ENCODE measurements at places on chromosomes 7 and 10.

- DNase-seq, result no peak
Observed at GRCh38 chr7:135539629-135540028, 18.1 kb upstream of the NUP205 start.

GRCh38 chr10:4067931-4068561, 283.0 kb upstream of the KLF6 start:
- no peak for DNase-seq

DNA sequence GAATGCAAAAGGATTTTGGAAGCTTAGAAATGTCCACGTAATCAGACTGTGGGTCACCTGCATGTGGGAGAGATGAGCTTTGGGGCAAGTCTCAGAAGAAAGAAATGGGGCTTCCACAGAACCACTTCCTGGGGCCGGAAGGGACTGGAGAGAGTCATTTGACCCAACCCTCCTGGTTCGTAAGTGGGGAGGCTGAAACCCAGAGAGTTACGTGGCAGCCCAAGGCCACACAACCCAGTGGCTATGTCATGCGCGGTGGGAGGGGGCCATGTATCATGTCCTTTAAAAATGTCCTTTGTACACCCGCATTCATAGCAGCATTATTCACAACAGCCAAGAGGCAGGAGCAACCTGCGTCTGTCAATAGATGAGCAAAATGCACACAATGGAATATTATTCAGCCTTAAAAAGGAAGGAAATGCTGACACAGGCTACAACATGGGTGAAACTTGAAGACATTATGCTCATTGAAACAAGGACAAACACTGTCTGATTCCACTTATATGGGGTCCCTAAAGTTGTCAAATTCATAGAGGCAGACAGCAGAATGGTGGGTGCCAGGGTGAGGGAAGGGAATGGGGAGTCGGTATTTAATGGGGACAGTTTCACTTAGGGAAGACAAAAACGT, 15.1 kb downstream of the CAMK2B start:
- no peak for DNase-seq

DNA sequence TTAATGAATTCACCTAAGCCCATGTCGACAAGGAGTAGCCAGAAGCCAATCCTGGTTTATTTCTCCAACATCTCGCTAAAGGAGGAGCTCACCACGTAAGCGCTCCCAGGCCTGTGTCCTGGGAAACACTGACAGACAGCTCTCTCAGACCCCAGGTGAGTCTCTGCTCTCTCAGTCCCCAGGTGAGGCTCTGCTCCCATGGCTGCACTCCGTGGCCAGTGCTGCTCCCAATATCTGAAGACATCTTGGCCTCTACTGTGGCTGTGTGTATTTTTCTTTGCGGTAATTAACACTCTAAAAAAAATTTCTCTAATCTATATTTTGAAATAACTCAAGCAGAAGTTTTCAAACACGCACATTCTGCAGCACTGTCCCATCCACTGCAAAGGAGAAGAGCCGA, 564.5 kb downstream of the PTPRN2 start:
- DNase-seq, result no peak

GRCh38 chr10:124138195-124138882, 44.9 kb upstream of the CHST15 start:
- no peak for DNase-seq

DNA sequence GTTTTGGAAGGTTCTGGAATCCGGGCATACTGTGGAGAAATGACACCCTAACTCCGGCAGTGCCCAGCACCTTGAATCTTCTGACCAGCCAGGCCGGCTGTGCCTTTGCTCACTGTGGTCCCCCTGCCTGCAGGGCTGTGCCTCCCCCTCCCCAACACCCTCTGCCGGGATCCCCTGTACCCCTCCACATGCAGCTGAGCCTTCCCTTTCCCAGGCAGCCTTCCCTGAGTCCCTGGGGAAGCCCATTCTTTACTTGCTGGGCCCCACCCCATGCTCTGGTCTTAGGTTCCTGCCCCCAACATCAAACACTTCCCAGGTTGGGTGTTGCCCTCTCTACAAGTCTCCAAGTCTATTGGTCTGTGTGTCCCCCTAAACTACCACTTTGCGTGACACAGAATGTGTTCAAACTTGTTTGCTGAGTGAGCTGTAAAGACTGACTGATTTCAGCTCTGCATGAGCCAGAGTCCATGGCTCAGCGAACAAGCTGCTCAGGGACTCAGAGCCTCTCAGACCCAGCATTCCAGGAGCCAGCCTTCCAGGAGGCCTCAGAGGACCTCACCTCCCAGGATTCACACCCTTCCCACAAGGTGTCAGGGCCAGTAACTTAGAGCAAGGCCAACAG, 31.6 kb downstream of the CALML5 start:
- no peak for DNase-seq

DNA sequence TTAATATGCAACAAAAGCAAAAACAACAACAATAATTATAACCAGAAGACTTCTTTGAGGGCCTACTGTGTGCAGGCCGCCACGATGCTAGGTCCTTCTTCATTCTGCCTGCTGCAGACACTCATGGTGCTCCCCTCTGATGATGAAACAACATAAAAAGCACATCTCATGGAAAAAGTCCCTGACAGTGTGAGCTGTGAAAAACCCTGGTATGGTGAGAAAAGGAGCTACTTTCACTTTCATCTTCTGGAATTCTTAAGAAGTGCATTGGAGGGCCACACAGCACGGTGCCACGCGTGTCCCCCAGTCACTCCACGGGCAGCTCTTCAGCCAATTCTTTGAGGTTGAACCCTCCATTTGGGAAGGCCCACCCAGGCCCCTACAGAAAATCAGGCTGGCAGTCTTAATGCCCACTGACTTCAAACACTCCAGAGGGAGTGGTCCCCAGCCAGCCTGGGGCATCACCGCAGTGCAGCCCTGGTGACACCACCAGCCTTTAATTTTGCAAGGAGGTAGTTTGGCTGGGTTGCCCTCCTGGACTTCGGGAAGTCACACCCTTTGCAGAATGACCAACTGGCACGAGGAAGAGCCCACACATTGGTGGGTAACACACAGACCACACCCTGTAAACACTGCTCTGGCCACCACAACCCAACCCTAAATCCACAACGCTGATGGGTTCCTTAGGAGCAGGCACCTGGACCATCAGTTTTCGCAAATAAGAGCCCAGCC, 7.7 kb downstream of the KCNMA1 start:
- no peak for DNase-seq

- no peak for DNase-seq
Observed at GRCh38 chr7:149713061-149713730, 60.2 kb downstream of the ZNF467 start.

DNA sequence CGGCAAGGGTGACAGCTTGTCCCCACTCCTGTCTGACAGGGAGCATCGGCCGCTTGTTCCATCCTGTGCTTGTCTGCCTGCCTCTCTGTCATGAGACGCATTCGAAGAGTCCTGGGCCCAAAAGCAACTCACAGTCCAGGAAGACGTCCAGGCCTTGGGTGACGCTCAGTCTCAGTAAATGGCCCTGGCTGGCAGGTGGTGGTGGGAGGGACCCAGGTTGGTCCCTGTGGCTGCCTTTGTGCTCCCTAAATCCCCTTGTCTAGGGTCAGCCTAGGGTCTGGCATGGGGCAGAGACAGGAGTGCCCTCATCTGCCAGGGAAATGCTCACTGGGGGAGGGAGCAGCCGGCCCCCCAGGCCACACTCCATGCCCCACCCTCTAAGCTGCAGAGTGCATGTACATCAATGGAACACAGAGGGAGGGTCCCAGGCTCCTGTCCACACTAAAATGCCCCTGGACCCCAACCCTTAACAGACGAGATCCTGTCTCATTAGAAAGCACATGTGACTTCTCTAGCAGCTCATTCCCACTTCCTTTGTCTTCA, 295.2 kb upstream of the ZNF32 start:
- no peak for DNase-seq

DNA sequence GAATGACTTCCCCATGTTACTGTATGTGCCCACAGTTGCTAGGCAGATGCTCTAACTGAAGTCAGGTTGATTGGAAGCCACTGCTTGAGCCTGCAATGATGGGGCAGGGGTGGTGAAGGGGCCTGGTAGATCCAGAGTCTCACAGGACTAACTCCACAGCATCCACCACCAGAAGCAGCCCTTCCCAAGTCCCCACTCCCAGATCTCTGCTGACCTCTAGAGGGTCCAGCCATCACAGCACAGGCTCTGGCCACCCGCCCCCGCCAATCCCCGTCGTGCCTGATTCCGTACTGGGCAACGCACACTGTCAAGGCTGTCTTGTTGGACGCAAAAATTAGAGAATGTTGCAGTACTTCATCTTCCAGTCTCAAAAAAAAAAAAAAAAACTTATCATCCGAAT, 136.8 kb upstream of the PDE1C start:
- no peak for DNase-seq

- DNase-seq, result no peak
Observed at GRCh38 chr7:144588559-144589051, 185.1 kb upstream of the NOBOX start.

- no peak for DNase-seq
Observed at GRCh38 chr10:125375210-125375609, 214.8 kb upstream of the CTBP2 start.

- DNase-seq, result no peak
Observed at GRCh38 chr7:55733241-55734140, 129.1 kb downstream of the SEPTIN14 start.

DNA sequence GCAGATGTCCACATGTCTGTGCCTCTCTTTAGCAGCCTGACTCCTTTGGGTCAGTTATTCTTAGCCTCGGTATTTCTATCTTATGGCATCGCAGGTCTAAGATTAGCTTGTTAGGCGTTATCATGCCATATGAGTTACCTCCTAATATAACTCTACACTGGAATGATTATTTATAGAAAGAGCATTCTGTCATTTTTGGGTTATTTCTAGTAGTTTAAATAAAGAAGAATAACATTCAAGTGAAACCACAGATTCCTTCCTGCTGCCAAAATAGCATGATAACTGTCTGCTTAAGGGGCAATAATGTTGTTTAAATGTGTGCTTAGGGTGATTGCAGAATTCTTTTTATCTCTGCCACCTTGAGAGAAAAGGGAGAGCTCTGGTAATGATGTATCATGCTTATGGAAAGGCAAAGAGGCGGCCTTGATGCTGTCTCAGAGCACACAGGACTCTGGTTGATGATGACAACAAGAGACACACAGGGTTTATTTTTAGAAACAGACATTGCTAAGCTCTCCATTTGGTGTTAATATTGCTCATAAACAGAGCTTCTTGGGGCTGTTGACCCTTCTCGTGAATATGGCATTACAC, 10.4 kb downstream of the HDAC9 start:
- DNase-seq, result no peak

DNA sequence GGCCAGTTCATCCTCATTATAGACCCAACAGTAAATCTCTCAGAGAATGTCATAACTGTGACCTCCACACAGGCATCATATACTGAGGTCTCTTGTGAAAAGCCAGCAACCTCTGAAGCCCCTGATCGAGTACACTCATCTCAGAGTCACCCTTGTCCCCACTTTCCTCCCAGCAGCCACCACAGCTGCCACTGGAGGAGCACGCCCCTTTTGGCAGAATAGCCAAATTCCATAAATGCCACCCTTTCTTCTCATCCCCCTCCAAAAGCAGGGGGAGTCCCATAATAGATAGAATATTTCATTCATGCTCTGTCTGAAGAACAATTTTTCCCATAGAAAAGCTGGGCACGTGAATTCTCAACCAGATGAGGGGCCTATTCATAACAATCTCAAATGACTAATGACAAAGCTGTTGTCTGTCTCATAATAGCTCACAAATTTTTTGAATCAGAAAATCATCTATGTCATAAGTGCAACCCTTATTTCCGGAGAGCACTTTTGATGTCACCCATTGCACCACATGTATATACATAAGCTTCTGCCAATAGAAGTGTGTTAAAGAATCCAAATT, 47.4 kb downstream of the SGMS1 start:
- DNase-seq, result no peak

GRCh38 chr10:12541446-12542067, 192.2 kb downstream of the CAMK1D start:
- DNase-seq, result no peak

DNA sequence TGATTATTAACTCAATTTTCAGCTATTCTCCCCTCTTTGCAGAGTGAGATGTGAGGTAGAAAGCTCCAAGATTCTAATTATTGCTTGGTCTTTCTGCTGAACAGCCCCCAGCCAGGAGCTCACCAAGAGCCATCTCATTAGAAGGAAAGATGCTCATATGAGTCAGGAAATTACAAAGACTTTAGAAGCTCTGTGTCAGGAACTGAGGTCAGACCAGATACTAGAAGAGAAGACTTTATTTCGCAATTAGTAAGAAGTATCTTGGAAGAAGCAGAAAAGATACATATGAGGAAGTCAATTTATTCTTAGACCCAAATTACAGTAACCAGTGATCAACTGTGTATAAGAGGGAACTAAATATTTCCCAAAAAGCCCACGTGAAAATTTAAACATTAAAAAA, 626.9 kb downstream of the ZWINT start:
- no peak for DNase-seq

GRCh38 chr10:30282221-30282620, 66.9 kb downstream of the MTPAP start:
- DNase-seq, result no peak

DNA sequence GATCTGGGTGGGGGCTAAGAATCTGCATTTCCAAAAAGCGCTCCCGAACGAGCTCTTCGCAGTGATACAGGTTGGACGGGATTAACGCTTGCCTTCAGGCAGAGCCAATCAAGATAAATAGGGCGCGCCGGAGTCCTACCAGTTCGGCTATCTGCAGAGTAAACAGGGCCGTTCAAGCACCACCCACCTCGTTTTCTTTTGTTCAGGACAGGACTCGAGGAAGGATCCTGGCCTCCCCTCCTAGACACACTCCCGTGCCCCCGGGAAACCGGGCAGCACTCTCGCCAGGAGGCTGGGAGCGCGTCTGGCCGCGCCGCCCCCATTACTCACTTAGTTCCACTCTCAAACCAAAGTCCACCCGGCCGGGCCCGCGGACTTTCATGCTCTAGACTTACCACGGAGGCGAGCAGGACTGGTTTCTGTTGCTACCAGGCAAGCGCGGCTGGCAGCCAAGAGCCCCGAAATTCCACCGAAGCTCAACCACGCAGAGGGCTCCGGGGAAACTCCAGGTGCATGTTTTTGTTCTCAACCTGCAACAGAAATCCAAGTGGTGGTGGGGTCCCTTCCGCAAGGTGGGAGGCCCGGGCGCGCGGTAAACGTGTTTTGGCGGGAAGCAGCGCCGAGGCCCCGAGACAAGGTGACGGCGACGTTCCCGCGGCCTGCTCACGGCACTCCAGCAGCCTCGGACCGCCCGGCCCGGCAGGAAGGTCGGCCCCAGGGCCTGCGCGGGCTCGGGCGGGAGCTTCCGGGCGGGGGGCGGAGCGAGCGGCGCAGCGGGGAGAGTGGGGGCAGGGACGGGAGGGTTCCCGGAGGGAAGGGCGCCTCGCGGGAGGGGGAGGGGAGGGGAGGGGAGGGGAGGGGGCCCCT, 12.7 kb downstream of the HNRNPF start:
- no peak for DNase-seq

DNA sequence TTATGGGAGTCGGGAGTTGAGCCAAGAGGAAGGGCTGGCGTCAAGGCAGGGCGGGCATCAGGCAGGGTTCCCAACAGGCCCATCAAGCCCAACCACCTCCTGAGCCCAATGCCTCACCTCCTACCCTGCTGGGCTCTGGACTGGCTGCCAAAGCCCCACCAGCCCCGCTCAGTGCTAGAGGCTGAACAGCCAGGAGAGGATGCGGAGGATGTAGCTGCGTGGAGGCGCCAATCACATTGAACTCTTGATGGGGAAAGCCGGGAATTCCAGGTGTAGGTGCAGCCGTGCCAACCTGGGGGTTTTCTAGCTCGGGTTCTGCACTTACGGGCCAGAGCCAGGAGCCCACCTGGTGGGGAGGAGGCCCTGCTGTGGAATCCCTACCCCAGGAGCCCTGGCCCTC, 12.9 kb downstream of the ATP5MF start:
- no peak for DNase-seq

Measured in SK-N-DZ (cell line).